ENCODE measurements at places on chromosomes 11 and 22. TPM values are rescaled to one million over a fixed set of nuclear protein-coding genes. Genes with fewer than 3 reads are reported as not detected.

GRCh38 chr22:42462016-42462415, 29.8 kb upstream of the NFAM1 start:
- DNase-seq = no peak

RTCB gene
- total RNA-seq = 49.9 TPM

GRCh38 chr11:16862726-16863125, 124.3 kb downstream of the C11orf58 start:
- no peak for DNase-seq

TBX10 gene
- total RNA-seq = not detected

CCDC89 gene
- 1.4 TPM for total RNA-seq

DNA sequence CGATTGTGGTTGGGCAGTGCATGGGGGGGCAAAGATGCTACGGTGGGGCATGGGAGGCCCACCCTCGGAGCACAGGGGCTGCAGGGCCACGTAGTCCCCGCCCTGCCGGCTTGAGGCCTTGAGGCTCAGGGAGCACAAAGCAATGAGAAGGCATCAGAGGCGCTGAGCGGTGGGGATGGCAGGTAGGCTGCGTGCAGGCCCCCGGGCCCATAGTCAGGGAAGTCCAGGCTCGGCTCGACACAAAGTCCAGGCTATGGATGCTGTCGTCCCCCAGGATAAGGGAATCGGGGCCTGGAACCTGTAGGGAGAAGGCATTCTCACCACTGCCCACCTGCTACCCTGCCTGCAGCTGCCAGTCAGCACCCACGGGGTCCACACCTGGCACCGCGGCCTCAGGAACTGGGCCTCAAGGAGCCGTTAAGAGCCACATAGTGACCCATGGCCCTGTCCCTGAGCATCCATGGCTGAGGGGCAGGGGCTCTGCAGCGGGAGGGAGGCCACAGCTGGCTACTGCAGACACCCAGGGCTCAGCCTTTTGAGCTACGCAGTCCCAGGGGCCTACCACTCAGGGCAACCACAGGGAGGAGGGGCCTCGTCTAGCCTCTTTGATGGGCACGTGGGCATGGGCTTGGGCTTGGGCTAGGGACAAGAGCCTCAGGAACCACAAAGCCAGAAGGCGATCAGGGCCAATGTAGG, 179.7 kb downstream of the IGLL1 start:
- no peak for DNase-seq

GRCh38 chr22:21961886-21962654, 9.4 kb upstream of the PPM1F start:
- DNase-seq = no peak

DNA sequence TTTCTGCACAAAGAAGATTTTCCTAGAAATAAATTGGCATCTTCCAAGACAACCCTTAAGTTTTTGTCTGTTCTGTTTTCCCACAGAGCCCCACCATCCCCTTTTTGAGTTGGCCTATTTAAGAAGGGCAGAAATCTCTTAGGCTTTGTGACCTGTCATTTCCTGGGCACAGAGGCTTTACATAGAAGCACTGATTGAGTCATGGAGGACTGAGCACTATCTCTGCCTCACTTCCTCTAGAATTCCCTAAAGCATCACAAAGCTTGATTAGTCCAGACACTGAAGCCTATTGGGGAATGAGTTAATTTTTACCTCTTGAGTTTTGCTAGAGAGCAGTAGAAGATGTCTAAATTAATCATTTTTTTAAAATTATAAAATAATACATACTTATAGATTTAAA, 25.4 kb downstream of the TRIM44 start:
- no peak for DNase-seq

GRCh38 chr11:848380-848931, 5.8 kb downstream of the TSPAN4 start:
- peak; percentile 76 for DNase-seq

DNA sequence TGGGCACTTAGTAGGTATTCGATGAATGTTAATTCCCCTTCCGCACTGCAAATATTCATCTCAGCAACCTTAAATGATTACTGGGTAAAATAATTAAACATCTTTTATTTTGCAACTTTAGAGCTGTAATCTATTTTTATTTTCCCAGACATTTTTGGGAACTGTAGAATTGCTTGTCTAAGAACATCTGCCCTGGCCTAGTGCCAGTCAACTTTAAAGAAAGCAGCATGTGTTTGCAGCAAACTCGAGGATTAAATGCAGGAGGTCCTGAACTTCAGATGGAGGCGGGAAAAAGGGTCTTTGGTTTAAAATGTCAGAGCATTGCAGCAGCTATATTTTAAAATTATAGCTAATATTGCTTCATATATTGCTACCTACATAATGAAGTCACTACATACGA, 190.0 kb downstream of the PGR start:
- DNase-seq = no peak

RIMBP3B gene
- total RNA-seq = 0.27 TPM

DNA sequence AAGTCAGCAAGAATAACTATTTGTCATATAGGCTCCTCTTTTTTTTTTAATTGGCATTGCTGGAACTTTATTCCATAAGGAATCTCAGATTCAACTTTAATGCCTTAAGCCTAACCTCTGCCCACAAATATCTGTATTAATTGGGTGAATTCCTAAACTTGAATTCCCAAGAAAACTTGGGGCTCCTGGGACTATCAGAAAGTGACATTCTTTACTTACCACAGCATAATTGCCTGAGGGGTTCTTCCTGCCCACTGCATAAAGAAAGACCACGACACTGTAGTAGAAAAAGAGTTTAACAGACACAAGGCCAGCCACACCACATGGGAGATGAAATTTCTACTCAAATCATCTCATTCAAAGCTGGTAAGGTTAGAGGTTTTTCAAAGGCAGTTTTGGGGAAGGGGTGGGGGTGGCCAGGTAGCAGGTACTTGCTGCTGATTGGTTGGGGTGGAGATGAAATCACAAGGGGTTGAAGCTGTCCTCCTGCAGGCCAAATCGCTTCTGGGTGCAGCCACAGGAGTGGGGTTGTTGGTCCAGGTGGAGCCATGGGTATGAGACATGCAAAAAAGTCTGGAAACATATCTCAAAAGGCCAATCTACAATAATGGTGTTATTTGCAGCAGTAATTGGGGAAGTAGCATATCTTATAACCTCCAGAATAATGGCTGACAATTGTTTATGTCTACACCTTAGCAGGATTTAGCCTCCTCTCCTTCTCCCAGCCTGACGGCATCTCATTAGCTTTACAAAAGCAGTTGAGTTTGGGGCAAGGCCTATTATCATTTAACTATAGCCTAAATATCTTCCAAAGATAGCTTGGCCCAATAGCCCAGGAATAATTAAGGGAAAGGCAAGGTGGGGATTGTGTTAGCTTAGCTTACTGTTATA, 4.8 kb upstream of the NLRP10 start:
- DNase-seq = no peak

SCGB1D2 gene
- total RNA-seq = not detected

GRCh38 chr22:49770547-49771265, 57.0 kb downstream of the BRD1 start:
- no peak for DNase-seq

GRCh38 chr11:70272009-70272408, 1.5 kb downstream of the PPFIA1 start:
- no peak for DNase-seq

DNA sequence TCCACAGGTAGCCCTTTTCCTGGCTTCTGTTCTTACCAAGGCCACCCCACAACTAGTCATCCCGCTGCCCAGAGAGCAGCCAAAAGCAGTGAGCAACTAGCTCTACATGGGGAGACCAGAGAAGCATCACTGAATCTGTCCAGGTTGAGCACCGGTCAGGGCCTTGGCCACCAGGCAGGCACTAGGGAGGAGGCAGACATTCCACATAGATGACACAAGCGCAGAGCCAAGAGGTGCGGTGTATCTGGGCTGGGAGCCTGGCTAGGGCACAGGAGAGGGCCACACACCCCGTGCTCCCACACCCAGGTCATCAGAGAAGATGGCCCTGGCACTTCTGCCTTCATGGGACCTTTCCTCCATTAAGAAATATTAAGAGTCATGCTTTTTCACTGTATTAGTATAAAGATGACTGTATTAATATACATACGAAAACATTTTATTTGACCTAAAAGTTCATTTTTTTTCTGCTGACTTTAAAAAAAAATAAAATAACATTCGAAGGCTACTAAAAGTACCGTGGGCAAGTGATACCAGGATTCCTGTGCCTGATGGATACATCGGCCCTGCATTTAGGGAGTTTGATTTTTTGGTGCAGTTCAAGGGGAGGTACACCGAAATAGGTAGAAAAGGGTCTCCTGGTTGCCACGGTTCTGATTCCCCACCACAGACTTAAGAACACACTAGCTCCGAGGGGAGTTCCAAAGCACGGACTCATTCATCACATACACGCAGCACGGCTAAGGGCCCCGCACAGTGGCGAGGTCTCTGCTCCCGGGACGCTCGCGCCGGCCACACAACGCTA, 1.2 kb downstream of the DGCR2 start:
- peak; percentile 59 for DNase-seq

- no peak for DNase-seq
Measured at GRCh38 chr11:95584589-95584988, 205.0 kb downstream of the FAM76B start.

GRCh38 chr11:63583357-63583677, 20.1 kb upstream of the PLAAT2 start:
- no peak for DNase-seq

DNA sequence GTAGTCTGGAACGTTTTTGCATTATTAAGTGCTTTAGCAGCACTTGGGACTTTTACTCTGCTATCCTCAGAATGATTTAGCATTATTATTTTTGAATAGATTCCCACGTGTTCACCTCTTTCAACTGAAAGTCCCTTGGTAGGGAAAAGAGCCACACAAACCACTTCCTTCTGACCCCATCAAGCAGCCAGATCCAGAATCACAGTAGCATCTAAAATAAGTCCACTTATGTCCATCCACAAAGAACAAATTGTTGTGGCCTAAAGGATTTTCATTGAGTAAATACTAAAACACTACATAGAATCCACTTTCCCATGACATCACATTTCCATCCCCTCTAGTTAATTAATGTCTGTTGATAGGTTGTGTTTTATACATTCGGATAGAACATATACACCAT, 381.7 kb downstream of the AASDHPPT start:
- DNase-seq = no peak

OR4A16 gene
- not detected for total RNA-seq

GRCh38 chr22:17634696-17635095, 3.9 kb upstream of the BCL2L13 start:
- no peak for DNase-seq

DNA sequence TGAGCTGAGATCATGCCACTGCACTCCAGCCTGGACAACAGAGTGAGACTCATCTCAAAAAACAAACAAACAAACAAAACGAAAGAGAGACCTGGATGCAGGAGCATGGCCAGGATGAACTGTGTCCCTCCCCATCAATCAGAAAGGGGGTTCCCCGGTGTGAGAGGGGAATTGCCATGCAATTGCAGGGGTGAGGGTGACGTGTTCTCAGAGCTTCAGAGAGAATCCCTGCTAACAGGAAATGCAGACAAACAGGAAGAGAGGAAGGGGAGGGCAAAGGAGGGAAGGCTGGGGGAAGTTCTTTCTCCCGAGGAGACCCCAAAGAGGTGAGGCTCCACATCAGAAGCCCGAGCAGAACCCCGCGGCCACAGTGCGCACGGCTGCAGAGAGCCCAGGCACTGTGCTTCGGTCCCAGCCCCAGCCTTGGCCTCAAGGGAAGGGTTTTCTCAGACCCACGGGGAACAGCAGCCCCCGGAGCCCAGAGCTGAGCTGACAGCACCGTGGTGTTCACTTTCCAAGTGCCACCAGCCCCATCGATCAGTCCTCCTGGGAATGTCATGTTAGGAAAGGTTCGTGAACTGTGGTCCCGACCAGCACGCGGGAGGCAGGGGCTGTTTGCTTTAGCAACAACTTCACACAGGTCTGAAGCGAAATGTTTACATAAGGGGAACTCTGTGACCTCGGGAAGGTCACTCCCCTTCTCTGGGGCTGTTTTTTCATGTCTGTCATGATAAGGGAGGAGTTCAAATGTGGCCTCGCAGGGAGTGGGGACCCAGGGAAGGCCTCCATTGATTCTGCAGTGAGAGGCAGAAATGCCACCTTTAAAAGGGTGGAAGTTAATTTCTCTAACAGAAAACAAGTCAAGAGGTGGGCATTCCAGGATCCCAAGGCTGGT, 108.0 kb upstream of the ANO1 start:
- no peak for DNase-seq

DNA sequence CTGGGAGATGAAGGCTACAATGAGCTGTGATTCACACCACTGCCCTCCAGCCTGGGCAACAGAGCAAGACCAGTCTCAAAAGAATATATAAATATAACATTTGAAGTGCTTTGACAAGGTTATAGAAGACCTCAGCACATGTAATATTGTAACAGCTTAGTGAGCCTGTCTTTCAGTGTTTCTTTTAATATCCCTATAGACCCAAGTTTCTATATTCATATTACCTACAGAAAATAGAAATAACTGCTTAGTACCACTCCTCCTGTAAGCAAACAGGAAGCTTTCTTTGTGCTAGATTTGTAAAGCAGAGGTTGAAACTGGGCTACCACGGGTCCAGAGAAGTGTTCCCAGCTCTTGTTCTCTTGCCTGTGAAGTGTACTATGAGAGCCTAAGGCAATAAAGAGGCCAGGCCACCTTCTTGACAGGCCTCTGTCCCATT, 68.2 kb downstream of the PPP2R1B start:
- DNase-seq = no peak

- DNase-seq = no peak
Measured at GRCh38 chr11:120511820-120512738, 531 bp downstream of the GRIK4 start.

DNA sequence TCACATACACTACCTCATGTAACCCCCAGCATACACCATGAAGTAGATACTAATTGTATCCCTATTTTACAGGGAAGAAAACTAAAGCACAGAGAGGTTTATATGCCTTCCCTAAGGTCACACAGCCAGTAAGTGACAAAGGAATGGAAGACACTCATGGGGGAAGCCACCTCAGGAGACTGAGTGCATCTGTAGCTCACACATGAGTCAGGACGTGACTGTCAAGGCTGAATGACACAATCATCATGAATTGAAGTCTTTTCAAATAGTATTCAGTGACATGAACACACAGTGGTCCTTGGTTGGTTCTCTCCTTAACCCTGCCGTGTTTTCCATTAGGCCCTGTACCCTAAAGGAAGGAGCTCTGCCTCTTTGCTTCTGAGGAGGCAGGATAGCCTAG, 463.0 kb downstream of the NTM start:
- no peak for DNase-seq

GRCh38 chr11:69708736-69709401, 5.0 kb upstream of the FGF19 start:
- DNase-seq = no peak

DNA sequence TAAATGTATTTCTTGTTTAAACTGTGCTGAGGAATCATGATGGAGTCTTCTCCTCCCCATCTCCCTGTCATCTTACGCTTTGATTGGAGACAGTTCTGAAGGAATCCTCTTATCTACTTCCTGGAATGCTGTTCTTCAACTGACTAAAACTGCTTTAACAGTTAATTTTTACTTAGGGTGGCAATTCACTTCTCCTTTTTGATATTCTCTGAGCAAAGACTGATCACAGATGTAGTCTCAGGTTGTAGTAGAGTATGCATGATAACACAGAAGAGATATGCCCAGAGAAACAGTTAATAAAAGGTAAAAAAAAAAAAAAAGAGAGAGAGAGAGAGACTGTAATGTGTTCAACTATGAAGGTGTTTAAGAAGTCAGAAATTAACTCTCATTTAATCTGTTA, 1.4 kb upstream of the CASP5 start:
- DNase-seq = no peak

GRCh38 chr11:11313902-11314692, 39.0 kb downstream of the CSNK2A3 start:
- DNase-seq = peak; percentile 46

PRDM10 gene
- total RNA-seq = 14.2 TPM

- no peak for DNase-seq
Measured at GRCh38 chr11:70734911-70735310, 336.6 kb downstream of the CTTN start.
